Amniotic stem cell (primary cell): ENCODE measurements at places on chromosomes 7 and 10.
A peak's percentile ranks its signal among the peaks of the same experiment; 100 is the strongest.

GRCh38 chr7:80720146-80720545 lies 81.7 kb downstream of the CD36 start:
- no peak for DNase-seq

DNA sequence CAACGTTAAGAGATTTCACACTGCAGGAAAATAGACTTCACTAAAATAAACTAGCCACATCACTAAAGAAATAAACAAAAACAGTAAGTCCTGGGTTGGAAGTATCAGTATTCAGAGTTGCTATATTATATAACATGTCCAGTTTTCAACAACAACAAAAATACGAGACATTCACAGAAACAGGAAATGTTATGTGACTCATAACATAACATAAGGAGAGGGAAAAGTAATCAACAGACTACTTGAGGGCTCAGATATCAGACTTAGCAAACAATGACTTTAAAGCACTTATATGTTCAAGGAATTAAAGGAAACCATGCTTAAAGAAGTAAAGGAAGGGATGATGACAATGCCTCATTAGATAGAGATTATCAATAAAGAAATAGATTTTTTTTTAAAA lies 73.5 kb upstream of the MKLN1 start:
- DNase-seq = no peak

GRCh38 chr10:112562122-112562521 lies 115.1 kb downstream of the VTI1A start:
- no peak for DNase-seq

DNA sequence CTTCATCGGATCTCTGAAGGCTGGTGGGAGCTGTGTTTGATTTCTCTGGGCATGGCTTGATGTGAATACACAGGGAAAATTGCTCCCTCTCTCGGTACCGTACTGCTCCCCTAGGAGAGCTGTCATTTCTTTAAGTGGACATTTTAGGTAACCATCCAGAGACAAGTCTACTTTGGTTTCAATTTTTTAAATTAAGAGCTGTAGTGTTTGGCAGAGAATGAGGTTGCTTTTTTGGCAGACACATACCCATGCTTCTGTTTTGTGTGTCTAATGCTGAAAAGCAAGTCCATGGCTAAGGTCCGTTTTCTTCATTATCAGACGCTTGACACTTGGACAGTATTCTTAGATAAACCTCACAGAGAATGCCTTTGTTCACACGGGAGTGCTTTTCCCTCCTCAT lies 61.3 kb upstream of the TRIL start:
- no peak for DNase-seq

DNA sequence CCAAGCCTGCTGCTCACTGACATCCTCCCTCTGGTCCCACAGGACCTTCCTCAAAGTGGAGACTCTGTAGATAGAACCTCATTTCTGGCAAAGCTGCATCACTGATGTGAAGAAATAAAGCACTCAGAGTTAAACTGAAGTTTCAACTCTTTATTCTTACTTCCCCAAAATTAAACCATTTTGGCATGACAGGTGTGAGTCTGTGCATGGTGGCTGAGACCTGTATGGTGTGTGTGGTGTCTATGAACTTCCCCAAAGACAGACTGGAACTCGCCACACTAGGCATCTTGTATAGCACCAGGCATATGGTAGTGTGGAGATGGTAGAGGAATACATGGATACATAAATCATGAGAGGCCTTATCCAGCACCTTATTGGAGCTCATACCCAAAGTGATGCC lies 6.6 kb upstream of the WDFY4 start:
- DNase-seq = no peak

GRCh38 chr7:102891693-102892261 lies 21.0 kb upstream of the LRRC17 start:
- peak; percentile 48 for DNase-seq

- DNase-seq = no peak
These were observed 7.6 kb downstream of the CUBN start for GRCh38 chr10:17122052-17122451.

DNA sequence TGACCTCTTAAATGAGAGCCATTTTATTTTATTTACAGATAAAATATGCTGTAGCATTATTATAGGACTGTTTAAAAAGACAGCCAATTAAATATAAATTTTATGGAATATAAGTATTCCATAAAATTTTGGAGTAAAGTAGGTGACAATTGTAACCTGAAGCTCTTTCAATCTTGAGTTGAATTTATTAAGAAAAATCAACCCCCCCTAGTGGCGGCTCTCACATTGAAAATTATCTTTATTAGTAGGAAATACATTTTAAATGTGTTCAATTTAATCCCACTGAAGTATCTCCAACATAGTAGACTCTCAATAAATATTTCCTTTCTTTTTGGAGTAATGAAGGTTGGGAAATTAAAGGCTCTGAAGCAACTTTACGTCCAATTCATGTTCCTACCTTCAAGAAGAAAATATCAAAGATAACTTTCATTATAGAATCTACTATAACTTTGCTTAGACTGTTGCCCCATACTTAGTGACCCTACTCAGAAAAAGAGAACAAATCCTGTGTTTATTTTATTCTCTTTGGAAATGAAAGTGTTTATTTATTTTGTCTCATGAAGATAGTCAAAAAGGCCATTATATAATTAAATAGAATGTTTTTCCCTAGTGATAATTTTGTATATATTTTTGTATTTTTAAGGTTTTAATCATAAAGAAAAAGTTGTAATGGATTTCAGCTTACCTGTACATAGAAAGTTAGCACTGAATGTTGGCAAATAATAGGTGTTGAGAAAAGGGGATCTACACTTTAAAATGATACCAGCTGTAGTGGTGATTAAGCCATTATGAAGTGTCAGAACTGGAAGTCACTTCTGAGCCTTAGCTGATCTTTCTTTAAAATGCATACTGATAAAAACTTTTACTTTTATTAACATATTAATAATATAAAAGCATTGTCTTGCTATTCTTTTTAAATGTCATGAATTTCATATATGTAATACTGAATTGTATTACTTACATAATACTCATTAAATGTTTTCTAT lies 3.3 kb downstream of the AHR start:
- DNase-seq = peak; percentile 30

GRCh38 chr7:25454562-25455041 lies 226.3 kb upstream of the NPVF start:
- no peak for DNase-seq

- no peak for DNase-seq
These were observed 264.3 kb downstream of the CACNA2D1 start for GRCh38 chr7:82179311-82179710.
